ENCODE measurements at places on chromosomes 12 and 14.

- no peak for DNase-seq
Observed at GRCh38 chr14:71022012-71022869, 115.0 kb downstream of the PCNX1 start.

DNA sequence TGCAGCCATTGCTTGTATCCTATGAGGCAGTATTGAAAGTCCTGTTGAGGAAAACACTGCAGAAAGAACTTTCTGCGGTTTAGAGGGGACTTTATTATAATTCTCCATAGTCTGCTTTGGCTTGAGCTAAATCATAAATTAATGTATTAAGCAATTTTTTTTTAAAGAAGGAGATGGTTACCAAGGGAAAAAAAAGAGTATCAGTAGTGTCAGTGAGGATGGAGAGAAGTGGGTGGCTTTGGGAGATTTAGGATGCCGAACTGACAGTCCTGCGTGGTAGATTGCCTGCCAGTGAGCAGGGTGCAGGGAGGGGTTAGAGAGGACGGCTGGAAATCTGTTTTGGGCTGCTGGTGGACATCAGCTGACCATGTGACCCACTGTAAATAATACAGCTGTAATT is 96.8 kb downstream of the MYRFL start:
- no peak for DNase-seq

GRCh38 chr14:104140463-104141331 is 2.3 kb downstream of the KIF26A start:
- no peak for DNase-seq

GRCh38 chr12:121829250-121829918 is 25.6 kb downstream of the SETD1B start:
- no peak for DNase-seq

DNA sequence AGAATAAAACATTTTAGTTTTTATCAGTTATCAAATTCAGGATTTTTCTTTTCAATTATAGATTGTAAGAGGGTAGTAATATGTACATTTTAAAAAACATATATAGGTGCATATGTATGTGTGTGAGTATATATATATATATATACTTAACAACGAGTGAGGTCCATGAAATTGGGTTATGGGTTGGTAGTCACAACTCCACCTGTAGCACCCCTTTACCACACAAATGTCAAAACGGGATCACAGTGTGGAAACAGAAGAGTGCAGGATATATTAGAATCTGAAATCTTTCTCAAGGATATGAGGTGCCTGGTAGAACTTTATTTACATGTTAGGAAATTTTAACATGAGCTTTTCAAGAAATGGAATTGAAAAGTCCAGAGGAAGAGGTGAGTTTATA is 31.3 kb downstream of the MIA2 start:
- DNase-seq, result peak; percentile 25

GRCh38 chr14:22994762-22995275 is 12.5 kb upstream of the AJUBA start:
- DNase-seq, result peak; percentile 30

- DNase-seq, result no peak
Observed at GRCh38 chr14:69152902-69153151, at the start of gene DCAF5. Gene DCAF5, minus strand, starts transcription at chr14:69153119. Its CDS starts 141 bp downstream, at chr14:69152978.

- peak; percentile 66 for DNase-seq
Observed at GRCh38 chr12:109706747-109707469, 6.7 kb upstream of the FAM222A start.
